Common myeloid progenitor, CD34-positive (primary cell): ENCODE measurements at places on chromosomes 4 and X.

DNA sequence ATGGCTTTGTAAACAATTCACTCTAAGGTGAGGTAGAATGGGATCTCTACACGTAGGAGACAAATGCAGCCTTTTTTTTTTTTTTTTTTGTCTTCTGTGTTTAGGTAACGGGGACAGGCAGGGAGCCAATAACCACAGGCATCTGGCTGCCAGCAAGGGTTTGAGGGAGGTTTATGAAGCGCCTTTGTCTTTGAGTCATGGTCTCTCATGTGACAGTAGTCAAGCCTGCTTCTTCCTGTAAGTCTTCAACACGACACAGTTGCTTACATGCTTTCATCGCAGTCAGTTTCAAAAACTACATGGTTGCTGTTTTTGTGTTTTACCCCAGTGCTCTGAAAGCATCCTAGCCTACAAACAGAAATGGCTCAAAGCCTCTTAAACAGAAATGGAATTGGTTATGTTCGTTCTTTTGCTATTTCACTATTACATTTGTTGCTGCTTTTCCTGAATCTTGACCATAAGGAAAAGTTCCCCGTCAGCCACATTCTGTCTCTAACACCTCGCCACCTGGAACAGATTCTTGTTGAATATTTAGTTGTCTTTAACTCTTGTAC, 127.8 kb upstream of the METTL14 start:
- DNase-seq, result peak; percentile 58

DNA sequence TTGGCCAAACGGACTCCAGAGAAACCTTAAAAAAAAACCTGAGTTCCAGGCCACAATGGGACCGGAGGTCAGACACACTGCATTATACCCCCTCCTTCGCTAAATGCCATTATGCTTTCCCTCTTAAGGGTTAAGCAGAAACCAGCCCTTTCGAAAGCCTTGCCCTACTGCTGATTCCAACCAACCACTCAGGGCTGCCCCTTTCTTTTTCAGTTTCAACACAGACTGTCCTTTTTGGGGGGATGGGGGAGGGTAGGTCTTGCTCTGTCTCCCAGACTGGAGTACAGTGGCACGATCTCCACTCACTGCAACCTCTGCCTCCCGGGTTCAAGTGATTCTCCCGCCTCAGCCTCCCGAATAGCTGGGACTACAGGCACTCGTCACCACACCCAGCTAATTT, 49.5 kb upstream of the MAN2B2 start:
- no peak for DNase-seq

DNA sequence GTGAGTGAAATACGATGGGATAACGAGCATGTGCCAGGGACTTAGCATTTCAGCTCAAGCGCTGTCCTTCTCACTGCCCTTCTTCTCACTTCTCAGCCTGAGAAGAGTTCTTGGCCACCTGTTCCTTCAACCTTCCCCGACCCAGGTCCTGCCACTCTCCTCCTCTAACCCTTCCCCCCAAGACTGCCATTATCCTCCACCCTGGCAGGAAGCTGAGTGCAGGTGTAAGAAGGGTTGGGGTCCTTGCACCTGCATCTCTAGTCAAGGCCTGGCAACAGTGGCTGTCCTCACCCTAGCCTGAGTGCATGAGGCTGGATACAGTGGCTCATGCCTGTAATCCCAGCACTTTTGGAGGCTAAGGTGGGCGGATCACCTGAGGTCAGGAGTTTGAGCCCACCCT, 19.9 kb upstream of the STIM2 start:
- no peak for DNase-seq

- no peak for DNase-seq
Observed at GRCh38 chr4:42391355-42391664, 6.0 kb upstream of the SHISA3 start.
